ENCODE measurements at places on chromosomes 5 and 9.

DNA sequence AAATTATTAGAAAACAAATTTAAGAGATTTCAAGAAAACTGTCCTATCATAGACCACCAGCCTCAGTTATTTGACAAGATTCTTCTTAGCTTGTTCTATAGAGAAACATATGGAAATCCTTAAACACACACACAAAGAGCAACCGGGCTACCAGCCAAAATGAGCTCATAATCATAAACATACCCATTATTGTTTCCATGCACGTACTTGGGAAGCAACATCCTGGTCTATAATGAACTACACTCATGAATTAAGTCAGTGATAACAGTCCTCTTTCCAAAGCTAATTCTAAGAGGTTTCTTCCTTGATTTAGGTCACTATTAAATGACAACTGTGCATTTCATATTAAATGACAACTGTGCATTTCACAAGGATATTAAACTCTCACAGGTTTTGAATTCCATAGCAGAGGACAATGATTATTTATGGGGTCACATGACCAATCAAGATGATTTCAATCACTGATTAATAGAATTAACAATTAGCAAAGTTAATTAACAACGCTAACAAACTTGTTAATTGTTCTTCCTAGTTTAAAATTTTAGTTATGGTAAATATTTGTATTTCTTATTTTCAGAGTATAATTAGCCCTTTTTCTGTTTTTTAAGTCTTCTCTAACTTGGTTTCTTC, 77.0 kb downstream of the OXCT1 start:
- peak; percentile 42 for DNase-seq

DNA sequence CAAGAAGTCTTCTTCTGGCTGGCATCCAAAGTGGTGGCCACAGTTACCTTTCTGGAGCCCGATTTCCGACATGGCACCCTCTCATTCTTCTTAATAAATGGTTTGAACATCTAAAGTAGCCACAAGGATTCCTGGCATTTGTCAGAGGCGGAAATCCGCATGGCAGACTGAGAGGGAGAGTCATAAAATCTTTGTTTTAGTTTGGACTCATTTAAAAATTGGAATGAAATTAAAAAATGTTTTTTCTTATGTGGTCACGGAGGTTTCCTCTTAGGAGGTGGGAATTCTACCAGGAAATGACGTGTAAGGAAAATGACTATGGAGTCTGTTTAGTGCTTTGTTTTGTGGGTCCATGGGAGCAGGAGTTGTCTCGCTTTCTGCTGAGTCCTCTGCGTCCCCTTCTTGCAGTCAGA, 133.0 kb upstream of the PTCH1 start:
- no peak for DNase-seq

GRCh38 chr5:35771300-35771699, 85.4 kb upstream of the IL7R start:
- DNase-seq, result peak; percentile 76

GRCh38 chr9:35500130-35500748, 10.3 kb downstream of the RUSC2 start:
- DNase-seq, result no peak

DNA sequence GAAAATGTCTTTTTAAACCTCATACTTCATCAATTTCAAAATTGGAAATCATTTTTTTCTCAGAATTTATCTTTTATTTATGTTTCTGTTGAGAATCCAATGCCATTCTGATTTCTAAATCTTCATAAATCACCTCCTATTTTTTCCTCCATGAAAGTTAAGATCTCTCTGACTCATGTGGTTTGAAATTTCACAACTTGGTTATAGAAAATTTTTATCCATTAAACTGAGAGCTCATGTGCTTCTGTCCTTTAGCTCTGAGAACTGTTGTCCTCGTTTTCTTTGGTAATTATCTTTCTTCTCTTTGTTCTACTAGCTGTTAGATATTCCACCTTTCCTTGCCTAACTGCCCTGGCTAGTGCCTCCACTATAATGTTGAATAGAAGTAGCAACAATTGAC, 1.5 kb upstream of the RNF180 start:
- DNase-seq, result no peak

DNA sequence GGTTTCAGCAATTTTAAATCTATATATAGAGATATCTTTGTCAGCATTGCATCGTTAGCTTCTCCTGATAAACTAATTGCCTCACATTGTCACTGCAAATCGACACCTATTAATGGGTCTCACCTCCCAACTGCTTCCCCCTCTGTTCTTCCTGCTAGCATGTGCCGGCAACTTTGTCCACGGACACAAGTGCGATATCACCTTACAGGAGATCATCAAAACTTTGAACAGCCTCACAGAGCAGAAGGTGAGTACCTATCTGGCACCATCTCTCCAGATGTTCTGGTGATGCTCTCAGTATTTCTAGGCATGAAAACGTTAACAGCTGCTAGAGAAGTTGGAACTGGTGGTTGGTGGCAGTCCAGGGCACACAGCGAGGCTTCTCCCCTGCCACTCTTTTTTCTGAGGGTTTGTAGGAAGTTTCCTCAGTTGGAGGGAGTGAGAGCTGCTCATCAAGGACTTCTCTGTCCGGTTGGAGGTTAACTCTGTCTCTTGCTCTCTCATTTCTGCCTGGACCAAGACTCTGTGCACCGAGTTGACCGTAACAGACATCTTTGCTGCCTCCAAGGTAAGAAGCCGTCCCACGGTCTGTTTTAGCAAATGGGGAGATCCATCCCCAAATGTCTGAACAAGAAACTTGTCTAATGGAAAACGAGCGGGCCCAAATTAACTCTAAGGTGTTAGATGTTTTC, at the start of gene IL4:
Gene IL4, plus strand, starts transcription at position 51 of the 692 bp plus-strand sequence. Its CDS starts 62 bp downstream, at position 113.
- DNase-seq, result no peak

DNA sequence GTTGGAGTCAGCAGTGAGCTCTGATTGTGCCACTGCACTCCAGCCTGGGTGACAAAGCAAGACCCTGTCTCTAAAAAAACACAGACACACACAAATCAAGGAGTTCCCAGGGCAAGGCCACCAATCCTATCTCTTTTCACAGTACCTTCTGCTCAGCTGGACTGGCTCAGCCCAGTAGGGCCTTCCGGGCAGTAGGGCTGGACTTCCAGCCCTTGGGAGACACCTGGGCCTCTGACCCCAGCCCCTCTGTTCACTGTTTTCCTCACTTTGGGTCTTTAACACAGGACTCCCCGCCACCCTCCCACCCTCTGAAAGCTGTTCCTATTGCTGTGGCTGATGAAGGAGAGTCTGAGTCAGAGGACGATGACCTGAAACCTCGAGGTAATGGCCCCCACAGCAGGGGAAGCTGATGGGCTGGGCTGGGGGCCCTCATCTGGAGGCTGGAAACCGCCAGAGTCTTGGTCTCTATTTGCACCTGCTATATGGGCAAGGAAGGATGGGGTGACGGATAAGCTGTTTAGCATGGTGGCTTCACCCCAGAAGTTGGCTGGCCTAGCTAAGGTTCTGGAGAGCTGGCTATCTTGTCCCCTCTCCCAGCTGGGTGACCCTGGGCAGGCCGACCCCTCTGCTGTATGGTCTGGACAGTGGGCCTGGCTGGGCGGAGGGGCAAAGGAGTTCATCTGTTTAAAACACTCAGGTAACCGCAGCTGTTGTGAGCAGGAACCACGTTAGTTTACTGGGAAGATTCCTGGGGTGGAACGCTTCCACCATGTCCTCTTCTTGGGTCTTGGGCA, 25.6 kb downstream of the USP20 start:
- DNase-seq, result no peak

DNA sequence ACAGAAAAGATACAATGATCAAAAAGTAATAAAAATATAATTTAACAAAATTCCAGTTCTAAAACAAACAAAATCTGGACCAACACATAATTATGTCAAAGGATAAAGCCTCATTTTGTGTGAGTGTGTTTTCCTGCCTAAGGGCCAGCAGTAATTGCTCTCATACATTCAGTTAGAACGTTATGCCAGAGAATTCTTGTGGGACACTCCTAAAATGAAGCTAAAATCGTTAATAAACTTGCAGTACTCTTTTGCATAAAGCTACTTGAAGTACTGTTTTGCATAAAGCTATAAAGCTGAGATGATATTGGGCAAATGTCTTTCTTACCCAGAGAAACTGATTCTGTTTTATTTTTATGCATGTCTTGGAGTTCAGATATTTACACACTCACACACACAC, 1072.3 kb downstream of the MAT2B start:
- no peak for DNase-seq

DNA sequence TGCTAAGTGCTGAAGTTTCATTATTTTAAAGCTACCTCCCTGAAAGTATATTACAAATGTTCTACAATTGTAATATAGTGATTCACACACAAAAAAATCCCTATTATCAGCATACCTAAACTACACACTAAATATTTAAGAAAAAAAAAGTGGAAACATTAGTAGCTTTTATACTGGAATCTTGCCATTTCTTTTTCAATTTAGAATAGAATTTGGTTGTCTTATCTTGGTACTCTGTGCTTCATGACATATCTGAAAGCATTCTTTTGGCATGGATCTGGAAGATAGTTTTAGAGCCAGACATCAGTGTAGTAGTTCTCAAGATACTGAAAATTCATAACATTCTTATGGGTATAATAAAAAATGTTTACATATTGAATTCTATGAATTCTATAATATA, 35.0 kb downstream of the SLC1A3 start:
- no peak for DNase-seq

GRCh38 chr9:131992906-131993657, 86.6 kb downstream of the MED27 start:
- no peak for DNase-seq

DNA sequence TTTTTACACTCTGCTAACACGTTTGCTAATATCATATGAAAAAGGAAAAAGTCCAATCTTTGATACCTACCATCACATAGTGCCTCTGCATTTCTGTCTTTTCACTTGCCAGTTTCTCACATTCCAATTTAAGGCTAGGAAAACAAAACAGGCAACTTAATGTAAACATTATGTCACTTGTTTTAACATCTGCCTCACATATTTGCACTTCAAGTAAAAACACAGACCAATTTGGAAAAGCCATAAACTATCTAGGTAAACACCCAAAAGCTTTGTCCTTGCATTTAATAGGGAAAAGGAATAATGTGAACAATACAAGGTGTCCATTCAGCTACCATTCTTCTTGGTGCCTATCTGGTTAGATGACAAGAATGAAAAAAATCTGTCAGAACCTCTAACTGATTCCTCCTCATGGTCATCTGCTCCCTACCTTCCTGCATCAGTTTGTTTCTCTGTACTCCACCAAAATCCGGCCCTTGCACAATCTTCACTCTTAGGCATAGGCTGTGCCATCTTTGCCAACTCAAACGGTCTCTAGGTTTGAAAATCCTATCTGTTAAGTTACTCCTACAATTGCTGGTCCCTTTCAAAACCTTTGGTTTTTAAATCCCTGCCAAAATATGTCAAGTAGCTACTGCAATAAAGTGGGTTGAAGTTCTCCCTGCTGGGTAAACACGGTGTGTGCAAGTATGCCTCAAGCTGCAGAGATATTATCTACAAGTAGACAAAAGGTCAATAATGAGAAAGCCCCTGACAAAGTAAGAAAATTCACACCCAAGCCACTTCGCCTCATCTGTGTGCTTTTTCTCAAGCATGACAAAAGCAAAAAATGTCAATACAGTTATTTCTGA, 3.4 kb downstream of the TLE1 start:
- DNase-seq, result no peak

GRCh38 chr5:36367524-36367923, 65.8 kb upstream of the RANBP3L start:
- no peak for DNase-seq

DNA sequence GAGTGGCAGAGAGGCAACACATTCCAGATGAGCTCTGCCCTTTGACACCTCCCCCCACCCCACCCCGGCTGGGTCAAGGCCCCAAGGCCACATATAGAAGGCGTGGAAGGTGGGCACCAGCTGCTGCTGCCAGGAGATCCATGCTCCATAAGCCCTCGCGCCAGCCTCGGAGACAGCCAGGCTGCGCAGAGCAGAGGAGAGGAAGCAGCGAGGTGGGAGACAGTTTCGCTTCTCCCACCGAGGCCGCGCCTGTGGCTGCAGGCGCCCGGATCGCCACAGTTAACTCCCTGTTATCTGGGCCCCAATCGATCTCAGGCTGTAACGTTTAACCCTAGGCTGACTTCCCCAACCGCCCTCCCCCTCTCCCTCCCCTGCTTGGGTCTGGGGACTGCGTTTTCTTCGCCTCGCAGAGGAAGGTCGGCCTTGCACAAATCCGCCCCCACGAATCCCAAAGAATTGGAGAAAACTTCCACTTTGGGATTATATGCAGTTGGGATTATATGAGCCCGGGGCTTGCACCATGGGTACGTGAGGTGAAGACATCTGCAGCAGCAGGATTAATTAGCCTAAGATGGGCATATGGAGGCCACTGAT, 1.1 kb upstream of the CXXC5 start:
- no peak for DNase-seq

- no peak for DNase-seq
Observed at GRCh38 chr9:20367855-20368254, 254.4 kb downstream of the MLLT3 start.
